ENCODE measurements at places on chromosomes 11 and 22.

GRCh38 chr11:67356864-67357561, 3.7 kb upstream of the POLD4 start:
- peak; percentile 65 for DNase-seq

DNA sequence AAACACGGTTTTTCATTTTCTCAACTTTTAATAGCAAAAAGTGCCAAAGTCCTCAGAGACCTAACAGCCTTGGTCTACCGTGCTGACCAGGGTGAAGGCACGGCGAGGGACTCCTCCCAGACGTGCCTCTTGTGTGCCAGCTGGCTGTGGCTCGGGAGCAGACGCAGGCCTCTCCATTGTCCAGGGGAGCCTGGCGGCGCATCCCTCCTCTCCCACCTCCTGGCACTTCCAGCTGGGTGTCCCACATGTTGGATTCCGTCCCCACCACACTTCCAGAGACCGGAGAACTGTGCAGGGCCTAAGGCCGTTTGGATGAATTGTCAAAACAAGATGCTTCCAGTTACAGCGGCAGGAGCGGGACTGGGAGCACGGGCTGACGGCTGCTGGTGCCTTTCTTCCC, 11.6 kb downstream of the CDPF1 start:
- DNase-seq = peak; percentile 83

GRCh38 chr11:64347193-64347867, 7.3 kb downstream of the CCDC88B start:
- no peak for DNase-seq

- DNase-seq = no peak
These were observed 20.2 kb downstream of the BPIFC start for GRCh38 chr22:32444068-32444467.

Measured in pons (tissue), 1 donor.